SJCRH30 (cell line): ENCODE measurements at places on chromosomes 4 and X.

DNA sequence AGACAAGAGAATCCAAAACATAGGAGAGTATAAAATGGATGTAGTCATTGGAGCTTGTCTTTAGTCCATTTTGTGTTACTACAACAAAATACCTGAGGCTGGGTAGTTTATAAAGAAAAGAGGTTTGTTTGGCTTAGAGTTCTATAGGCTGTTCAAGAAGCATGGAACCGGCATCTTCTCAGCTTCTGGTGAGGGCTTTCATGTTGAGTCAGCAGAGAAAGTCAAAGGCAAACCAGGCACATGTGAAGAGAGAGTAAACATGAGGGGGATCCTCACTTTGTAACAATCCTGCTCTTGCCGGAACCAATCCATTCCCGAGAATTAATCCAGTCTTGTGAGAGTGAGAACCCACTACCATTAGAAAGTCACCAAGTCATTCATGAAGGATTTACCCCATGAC, 8.1 kb upstream of the HCCS start:
- no peak for DNase-seq

DNA sequence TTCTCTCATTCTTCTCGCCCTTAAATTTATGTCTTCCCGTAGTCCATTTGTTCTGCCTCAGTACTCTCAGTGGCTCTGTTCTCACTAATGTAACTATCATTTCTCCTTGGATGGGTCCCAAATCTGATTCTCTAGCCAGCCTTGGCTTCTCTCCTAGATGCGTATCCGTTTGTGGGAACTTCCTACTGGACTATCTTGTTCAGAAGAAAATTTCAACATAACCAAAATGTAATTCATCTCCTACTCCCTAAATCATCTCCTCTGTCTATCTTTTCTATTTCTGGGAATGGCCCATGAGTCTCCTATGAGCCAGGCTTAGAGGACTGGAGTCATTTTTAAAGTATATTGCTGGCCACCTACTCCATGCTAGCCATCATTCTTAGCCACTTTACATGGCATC, 4.4 kb upstream of the C4orf36 start:
- no peak for DNase-seq

GRCh38 chrX:150503898-150504219, 64.6 kb upstream of the MTM1 start:
- no peak for DNase-seq

GRCh38 chr4:110119880-110120279, 78.5 kb downstream of the ELOVL6 start:
- no peak for DNase-seq

GRCh38 chr4:42845586-42845985, 46.9 kb upstream of the GRXCR1 start:
- no peak for DNase-seq

DNA sequence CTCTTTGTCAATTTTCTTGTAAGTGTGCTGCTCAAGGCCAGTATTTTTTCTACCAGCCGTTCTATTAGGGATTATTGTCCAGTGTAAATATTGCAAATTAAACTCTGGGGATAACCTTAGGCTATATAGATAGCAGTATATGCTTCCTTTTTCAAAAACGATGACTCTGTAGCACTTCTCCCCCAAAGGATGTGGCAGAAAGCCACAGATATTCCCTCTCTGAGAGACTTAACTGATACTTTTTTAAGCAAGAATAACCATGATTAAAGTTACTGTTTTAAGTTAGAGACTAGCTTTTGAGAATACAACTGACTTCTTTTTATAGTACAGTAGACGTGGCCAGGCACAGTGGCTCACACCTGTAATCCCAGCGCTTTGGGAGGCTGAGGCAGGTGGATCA, 130.0 kb downstream of the FHIP1A start:
- no peak for DNase-seq

DNA sequence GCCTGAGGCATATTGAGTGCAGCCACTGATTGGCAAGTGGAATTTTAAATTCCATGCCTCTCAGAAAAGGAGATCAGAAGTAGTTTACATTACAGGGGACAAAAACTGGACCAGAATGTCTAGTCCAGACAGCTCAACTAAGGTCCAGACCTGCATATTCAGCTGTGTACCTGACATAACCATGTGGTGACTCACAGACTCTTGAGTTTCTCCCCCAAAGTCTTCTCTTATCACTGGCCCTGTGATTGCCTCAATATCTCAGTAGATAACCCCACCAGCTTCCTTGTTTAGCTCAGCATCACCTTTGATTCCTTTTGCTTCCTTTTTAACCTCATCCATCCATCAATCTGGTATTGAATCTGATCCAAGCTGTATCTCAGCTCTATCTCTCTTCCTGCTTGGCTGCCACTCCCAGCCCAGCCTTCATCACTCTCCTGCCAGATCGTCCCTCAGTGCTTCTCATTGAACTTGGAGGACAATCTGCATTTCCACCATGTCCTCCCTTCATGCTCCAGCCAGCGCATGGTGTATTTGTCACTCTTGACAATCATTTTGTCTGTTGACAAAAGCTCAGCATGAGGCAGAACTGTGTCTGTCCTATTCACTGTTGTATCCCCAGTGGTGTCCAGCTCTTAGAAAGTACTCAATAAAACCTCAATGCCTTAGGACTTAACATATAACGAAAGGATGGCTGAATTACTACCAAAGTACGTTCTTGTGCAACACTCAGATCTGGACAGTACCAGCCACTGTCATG, 27.8 kb upstream of the SLC2A9 start:
- no peak for DNase-seq

GRCh38 chrX:14039344-14039743, 9.7 kb upstream of the GEMIN8 start:
- peak; percentile 76 for DNase-seq

- DNase-seq = peak; percentile 89
Observed at GRCh38 chrX:100636321-100636991, at the start of gene TSPAN6. TSS of gene TSPAN6 (minus strand) at chrX:100636806. CDS start at chrX:100636694, 112 bp downstream.

DNA sequence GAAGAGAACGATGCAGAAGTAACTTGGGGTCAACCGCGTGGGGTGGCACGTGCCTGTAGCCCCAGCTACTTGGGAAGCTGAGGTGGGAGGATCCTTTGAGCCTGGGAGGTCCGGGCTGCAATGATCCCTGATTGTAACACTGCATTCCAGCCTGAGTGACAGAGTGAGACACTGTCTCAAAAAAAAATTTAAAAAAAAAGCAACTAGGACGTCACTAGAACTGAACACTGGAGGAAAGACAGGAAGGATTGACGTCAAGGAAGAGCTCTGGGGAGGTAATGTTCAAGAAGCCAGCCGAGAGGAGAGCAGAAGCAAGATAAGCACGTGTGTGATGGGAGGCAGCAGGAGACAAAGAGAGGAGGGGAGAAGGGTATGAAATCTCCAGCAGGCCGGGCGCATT, 28.7 kb downstream of the S100G start:
- DNase-seq = no peak

DNA sequence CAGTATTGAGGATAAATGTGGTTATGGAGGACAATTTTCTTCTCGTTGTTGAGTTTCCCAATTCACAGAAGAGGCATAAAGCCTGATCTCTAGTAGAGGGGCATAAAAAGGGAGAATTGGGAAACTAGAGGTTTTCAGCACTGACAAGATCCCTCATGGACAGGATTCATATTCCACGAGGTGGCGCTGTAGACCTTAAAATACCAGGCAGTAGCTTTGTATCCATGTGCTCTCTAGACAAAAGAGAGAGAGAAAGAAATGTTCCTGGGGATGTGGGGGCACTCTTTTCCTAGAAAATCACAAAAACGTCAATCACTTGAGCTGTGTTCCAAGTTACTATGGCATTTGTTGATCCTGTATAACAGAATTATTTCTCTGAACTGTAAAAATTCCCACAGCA, 128.3 kb downstream of the MAGEE1 start:
- DNase-seq = peak; percentile 77

GRCh38 chrX:130625386-130625785, 223.6 kb downstream of the RBMX2 start:
- DNase-seq = no peak

- no peak for DNase-seq
Observed at GRCh38 chr4:187732524-187732923, 263.0 kb upstream of the ZFP42 start.

DNA sequence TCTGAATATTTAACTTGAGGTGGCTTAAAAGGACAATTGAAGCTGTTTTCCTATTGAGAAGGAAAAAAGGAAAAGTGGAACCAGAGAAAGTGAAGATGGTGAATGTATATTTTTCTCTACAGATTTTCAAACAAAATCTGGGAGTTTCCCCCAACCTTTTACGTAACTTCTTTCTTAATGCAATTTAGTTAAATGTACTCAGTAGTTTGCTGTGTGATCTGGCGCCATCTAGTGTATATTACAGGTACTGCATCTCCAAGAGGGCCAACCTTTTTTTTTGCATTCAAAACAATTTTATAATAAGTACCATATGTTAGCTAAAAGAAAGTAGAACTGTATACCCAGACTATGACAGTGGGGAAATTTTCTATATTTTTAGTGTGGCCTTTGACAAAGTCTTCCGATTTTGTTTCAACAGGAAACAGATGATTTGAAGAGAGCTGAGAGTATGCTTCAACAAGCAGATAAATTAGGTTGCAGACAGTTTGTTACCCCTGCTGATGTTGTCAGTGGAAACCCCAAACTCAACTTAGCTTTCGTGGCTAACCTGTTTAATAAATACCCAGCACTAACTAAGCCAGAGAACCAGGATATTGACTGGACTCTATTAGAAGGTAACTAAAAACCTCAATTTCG, 82.0 kb downstream of the PLS3 start:
- peak; percentile 83 for DNase-seq

GRCh38 chr4:1004557-1005485, 6.6 kb upstream of the FGFRL1 start:
- DNase-seq = no peak

DNA sequence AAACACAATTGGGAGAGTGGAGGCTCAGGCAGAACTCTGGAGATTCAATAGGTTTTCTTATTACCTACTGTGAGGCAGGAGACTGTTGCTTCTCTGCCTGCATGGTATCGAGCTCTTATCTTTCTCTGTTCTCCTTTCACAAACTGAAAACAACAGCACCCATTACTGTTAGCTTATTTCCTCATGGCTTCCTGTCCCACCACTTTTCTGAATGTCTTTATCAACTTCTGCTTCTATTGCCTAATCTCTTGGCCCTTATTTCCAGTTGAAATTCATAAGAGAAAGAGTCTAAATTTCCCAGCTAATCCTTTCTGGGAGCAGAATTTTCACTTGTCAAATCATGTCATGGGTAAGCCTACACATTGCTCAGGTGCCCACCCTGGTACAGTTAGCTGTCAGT, 46.8 kb upstream of the NDST3 start:
- DNase-seq = no peak

DNA sequence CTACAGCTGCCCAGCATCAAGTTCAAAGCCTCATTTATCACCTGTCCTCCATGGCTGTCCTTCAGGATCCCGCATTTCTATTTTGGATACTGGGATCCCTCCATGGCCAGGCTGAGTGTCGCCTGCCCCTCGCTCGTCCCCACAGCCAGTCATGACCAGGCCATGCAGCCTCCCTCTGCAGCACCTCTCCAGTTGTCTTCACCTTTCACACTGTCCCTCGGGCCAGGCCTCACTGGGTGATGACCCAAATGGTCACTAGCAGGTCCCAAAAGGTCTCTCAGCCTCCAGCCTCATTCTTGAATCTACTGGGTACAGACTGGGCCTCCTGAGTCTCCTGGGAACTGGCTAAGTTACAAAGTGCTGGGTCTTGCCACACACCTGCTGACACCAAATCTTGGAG, 48.7 kb upstream of the HELT start:
- no peak for DNase-seq

- DNase-seq = no peak
Observed at GRCh38 chr4:11843927-11844326, 415.2 kb upstream of the HS3ST1 start.
